ENCODE measurements at places on chromosomes 4 and X. TPM values are rescaled to one million over a fixed set of nuclear protein-coding genes. Genes with fewer than 3 reads are reported as not detected.

The RASGEF1B gene
- 12.0 TPM for polyA plus RNA-seq

The CDKL5 gene
- polyA plus RNA-seq = 14.8 TPM

The SPP1 gene
- polyA plus RNA-seq = 127 TPM

The CETN2 gene
- polyA plus RNA-seq = 109 TPM

The GRIA2 gene
- 2.4 TPM for polyA plus RNA-seq

The ACSL1 gene
- 57.7 TPM for polyA plus RNA-seq

The ERCC6L gene
- polyA plus RNA-seq = 6.9 TPM

The BMP15 gene
- not detected for polyA plus RNA-seq

- DNase-seq = no peak
Observed at GRCh38 chr4:96170198-96170597, 330.3 kb downstream of the PDHA2 start.

- no peak for DNase-seq
Observed at GRCh38 chr4:41070516-41071281, 143.6 kb downstream of the APBB2 start.

DNA sequence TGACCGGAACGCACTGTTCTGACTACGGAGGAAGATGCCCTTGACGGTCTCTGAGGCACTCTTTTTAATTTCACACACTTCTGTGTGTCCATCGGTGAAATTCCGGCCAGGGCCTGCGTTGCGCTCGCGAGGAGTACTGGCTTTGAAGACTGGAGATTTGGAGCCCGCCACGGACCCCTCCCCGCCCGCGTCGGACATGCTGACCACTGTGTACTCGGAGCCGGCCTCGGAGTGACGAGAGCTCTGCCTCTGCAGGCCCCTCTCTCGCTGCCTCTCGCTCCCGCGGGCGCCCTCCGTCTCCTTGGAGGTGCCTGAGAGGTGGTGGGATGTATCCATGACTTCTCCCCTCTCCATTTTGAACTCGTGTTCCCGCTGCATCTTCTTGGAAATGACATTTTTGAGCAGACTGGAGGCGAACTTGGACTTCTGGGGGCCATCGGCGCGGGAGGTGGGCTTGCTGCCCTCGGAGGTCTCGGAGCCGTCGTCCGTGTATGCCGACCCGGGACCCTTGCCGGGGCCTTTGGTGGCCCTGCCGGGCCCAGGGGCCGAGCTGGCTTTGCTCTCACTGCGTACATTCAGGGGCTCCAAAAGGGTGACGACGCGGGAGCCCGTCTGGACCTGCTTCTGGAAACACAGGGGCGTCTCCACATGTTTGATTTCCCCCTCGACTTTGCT, 5.7 kb downstream of the C4orf54 start:
- DNase-seq = no peak

DNA sequence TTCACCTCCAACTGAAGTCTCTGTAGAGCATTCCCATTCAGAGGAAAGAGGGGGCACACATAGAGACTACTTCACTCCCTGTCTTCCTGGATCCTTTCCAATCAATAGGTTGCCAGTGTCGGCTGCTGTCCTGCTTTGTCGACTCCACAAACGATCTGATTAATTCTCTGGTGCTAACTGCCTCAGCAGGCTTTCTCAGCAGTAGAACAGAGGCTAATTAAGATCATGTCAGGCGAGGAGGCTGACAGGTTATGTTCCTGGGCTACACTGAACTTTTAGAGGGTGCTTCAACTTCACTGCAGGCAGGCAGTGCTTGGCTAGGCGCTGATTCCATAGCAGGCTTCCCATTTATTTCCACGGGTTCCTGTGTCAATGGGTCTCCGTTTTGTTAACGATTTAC, 79.2 kb downstream of the GRIA3 start:
- DNase-seq = no peak

DNA sequence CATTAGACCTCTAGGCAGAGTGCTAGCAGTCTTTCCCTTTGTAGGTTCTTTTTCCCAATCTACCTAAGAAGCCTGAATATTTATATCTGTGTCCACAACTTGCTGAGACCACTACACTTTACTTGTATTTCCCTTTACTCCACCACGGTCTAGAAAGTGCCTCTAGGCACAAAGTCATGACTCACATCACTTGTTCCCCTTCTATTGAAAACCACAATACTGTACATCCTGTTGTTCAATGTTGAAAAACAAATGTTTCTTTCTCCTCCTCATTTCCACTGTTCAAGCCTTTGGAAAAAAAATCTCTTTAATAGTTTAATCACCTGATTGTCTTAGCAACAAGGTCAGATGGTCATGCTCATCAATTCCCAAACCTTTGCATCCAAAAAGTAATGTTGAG, 326.7 kb downstream of the GUCY2F start:
- DNase-seq = no peak

DNA sequence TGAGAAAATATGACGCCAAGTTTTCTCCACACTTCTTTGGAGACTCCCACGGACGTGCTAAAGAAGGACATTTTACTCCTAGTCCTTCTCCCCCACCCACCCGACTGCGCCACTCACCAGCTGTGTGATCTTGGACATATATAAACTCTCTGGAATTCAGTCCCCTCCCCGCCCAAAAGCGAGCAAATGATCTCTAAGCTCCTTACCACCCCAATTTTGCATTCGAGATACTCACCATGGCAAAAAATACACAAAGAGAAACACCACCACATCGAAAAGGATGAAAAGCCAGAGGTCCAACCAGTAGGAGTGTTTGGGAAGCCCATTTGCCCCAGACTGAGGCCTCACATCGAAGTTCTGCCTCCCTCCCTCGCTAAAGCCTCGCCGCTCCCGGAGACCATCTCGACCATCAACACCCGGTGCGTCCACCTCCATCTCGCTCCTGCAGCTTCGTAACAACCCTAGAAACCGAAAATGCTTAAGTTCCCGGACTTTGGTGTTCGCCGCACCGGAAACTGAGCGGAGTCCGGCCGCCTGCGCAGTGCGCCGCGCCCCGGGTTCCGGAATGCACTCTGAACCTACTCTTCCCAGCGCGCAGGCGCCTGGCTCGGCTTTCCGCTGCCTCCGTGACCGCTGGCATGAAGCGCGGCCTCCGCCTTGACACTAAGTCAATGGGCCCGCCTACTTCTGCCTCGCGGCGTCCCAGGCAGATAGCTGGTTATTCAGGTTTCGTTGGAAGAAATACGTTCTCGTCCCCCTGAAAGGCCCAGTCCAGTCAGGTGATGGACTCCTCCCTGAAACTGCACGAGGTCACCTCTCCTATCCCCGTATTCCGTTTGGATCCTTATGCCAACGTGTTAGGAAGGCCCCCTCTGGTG, 21.6 kb downstream of the FABP2 start:
- peak; percentile 90 for DNase-seq

- no peak for DNase-seq
Observed at GRCh38 chr4:80172203-80172602, 25.1 kb upstream of the PRDM8 start.

DNA sequence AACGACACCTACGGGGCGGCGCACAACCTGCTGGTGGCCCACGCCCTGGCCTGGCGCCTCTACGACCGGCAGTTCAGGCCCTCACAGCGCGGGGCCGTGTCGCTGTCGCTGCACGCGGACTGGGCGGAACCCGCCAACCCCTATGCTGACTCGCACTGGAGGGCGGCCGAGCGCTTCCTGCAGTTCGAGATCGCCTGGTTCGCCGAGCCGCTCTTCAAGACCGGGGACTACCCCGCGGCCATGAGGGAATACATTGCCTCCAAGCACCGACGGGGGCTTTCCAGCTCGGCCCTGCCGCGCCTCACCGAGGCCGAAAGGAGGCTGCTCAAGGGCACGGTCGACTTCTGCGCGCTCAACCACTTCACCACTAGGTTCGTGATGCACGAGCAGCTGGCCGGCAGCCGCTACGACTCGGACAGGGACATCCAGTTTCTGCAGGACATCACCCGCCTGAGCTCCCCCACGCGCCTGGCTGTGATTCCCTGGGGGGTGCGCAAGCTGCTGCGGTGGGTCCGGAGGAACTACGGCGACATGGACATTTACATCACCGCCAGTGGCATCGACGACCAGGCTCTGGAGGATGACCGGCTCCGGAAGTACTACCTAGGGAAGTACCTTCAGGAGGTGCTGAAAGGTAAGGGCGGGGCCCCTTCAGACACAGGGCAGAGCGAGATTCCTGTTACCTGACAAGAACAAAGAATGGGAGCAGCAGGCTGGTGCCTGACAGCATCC, 11.7 kb downstream of the RPL9 start:
- peak; percentile 62 for DNase-seq

GRCh38 chr4:184416913-184417734, 57.2 kb downstream of the IRF2 start:
- DNase-seq = no peak

DNA sequence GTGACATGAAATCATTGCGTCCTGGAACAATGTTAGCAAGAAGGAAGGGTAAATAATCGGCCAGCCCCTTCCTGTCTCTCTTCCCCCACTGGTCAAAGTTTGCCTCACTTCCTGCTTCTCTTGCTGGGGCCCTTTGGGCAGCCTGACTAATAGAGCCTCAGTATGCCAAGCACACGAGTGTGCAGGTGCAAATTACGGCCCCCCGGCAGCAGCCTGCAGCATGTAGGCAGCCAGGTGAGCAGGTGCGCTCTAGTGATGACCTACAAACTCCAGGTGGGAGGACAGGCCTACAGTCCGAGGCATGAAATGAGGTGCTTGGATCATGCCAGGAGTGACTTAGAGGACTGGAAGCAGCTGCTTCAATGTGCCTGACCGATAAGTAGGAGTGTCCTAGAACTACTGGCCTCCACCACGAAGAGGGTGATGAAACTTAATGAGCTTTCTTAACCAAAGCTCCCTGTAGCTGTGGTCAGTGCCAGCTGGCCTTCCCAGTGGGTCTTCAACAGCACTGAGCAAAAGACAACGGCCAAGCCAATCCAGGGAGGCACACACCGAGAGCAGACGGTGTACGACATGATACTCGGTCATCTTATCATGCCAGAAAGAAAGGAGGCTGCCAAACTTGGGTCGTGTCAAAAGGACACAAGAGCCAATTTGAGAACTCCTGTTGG, 26.1 kb upstream of the FAT1 start:
- DNase-seq = no peak

DNA sequence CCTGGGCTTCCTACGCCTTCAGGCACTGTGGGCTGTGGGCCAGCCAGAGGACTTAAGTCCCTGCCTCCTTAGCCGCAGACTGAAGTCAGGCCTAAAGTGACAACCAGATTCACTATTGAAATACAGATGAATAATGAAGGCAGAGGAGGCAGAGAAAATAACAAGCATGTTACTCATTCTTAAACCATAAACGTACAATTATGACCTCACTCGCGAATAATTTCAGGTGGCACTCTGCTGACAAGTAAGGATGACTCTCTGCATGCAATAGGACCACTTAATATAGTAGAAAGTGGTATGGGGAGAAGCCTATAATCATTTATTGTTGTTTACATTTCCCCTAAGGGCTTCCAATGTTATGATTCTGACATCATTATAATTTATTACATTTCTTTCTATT, 409.2 kb upstream of the FGF13 start:
- no peak for DNase-seq

DNA sequence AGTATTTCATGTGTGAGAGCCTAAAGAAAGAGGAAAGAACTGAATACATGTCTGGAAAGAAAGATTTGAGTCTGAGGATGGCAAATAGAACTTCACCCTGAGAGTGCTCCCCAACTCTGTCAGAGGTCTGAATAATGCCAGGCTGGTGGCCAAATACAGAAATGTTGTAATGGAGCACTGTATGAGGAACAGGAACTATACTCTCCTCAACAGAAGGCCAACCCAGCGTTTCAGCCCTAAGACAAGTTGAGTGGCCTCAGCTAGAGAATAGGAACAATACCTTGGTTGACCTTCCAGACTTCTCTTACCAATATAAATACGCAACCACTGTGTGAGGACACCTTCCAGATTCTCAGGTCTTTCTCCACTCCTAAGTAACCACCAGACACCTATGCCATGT, 94.5 kb upstream of the STIM2 start:
- no peak for DNase-seq

GRCh38 chrX:81390237-81390636, 188.3 kb downstream of the SH3BGRL start:
- DNase-seq = no peak
